Mammary microvascular endothelial cell (primary cell): ENCODE measurements at places on chromosomes 5 and 9. TPM values are rescaled to one million over a fixed set of nuclear protein-coding genes. Genes with fewer than 3 reads are reported as not detected.

The KCNIP1 gene
- 0.10 and 0.20 TPM in 2 replicates for total RNA-seq

The SLC36A3 gene
- not detected in 2 replicates for total RNA-seq

The TLE1 gene
- 33.1 and 41.6 TPM in 2 replicates for total RNA-seq

The PCDHA1 gene
- total RNA-seq: not detected in 2 replicates

The PCDHA12 gene
- total RNA-seq: not detected in 2 replicates

The GNA14 gene
- total RNA-seq: 2.7 and 3.4 TPM in 2 replicates

The FAM151B gene
- total RNA-seq: 0.87 and 3.5 TPM in 2 replicates
